ENCODE measurements at places on chromosomes 16 and 17.

- no peak for DNase-seq
Measured at GRCh38 chr17:9169116-9169515, 147.8 kb downstream of the NTN1 start.

DNA sequence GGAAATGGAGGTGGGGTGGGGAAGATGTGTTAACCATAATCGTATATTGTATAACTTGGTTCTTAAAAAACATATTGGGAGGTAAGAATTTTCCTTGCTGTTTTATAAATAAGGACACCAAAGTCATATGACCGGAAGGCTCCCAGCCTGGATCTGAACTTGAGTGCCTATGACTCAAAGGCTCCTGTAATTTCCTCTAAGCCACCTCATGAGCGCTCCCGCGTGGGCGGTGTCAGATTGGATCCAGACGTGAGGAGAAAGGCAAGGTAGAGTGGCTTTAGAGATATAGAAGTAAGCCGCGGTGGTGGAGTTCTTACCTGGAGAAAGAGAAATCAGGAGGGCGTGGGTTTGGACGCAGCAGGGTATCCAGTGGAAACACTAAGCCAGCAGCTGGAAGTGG lies 196.2 kb upstream of the NLRP1 start:
- no peak for DNase-seq

DNA sequence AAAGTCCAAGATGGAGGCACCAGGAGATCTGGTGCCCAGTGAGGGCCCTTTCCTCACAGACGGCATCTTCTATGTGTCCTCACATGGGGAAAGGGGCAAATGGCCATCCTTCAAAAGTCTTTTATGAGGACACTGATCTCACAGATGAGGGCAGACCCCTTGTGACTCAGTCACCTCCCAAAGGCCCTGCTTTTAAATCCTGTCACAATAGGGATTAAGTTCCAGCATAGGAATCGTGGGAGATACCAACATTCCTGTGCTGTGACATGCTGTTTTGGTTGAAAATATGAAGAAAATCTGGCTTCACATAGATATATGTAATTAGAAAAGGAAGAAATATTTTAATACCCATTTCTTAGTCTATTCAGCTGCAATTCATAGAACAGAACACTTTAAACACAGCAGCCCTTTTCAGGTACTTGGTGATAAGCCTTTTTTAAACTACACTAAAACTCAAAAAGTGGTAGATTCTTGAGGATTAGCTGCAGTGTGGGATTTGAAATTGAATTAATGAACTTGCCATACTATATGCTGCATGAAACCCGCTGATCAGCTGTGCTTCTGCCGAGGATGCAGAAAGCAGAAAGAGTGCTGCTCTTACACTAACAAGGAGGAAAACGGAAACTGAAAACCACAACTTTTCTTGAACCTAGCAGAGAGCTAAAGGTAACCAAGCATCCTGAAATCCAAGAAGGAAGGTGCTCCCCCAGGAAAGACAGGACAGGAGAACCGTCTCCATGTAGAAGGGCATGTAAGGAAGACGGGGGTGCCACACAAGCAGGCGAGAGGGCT lies 32.7 kb downstream of the VPS53 start:
- DNase-seq, result no peak

- DNase-seq, result no peak
Measured at GRCh38 chr16:85267414-85267945, 155.2 kb upstream of the CIBAR2 start.

- DNase-seq, result no peak
Measured at GRCh38 chr17:5203908-5204294, 12.2 kb upstream of the ZNF594 start.

DNA sequence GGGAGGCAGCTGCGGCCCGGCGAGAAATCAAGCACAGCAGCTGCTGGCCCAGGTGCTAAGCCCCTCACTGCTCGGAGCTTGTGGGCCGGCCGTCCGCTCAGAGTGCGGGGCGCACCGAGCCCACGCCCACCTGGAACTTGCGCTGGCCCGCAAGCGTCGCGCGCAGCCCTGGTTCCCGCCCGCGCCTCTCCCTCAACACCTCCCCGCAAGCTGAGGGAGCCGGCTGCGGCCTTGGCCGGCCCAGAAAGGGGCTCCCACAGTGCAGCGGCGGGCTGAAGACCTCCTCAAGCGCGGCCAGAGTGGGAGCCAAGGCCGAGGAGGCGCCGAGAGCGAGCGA lies 92.9 kb downstream of the HAPSTR1 start:
- no peak for DNase-seq

DNA sequence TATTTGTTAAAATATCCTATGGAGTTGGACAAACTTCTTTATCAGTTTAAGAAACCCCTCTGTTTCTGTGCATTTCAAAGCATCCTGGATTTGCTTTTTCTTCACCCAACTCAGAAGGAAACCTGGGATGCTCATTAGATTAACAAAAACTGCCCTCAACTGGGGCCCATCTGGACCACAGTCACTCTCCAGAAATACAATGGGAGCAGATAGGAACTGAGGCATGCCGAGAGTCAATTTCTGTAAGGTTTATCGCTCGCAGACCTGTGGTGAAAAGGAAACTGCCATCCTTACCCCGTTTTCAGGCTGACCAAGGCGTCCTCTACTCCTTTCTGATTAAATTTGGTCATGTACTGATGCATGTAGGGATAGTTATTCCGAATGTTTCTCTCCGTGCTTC lies 360.3 kb downstream of the GRIN2A start:
- DNase-seq, result no peak
